ENCODE measurements at places on chromosomes 11 and 22.

DNA sequence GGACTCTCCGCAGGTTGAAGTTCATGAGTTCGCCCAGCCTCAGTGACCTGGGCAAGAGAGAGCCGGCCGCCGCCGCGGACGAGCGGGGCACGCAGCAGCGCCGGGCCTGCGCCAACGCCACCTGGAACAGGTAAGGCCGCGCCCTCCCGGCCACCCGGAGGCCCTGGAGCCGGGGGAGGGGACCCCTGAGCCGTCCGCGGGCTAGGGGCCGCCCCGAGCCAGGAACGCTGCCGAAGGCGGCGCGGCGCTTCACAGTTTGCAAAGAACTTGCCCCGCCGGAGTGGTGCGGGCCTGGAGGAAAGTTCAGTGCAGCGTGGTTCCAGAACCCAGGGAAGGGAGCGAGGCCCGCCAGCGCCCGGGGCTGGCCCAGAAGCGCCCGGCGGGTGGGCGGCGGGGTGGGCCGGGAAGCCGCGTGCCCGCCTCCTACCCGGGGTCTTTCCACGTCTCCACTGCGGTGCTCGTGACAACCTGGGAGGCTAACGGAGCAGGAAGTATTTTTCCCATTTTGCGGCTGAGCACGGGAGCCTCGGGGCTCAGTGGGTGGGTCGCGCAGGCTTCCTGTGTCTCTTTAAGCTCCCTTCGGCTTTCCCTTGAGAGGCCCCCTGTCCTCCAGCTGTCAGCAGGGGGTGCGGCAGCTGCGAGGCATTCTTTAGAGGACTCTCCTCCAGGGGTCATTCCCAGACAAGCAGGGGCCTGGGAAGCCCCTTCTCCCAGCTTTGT lies 635 bp downstream of the PRR5 start:
- ATAC-seq = peak; percentile 27

GRCh38 chr22:49197986-49198704 lies 629.5 kb downstream of the BRD1 start:
- no peak for ATAC-seq

DNA sequence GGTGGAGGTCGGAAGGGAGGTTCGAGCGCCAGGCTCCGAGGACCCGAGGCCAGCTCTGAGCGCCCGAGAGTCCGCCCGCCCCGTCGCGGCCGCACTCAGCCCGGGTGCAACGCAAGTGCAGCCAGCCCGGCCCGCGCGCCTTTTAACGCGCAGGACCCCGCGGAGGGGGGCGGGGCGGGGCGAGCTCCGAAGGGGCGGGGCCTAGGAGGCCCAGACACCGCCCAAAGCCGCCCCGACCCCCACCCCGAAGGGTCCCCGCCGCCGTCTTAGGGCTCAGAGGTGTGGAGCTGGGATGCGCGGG lies at the start of gene PHOX2A:
PHOX2A (minus strand) TSS at position 117 of the 301 bp plus-strand sequence. CDS start 172 bp downstream, outside the sequence.
- ATAC-seq = no peak

DNA sequence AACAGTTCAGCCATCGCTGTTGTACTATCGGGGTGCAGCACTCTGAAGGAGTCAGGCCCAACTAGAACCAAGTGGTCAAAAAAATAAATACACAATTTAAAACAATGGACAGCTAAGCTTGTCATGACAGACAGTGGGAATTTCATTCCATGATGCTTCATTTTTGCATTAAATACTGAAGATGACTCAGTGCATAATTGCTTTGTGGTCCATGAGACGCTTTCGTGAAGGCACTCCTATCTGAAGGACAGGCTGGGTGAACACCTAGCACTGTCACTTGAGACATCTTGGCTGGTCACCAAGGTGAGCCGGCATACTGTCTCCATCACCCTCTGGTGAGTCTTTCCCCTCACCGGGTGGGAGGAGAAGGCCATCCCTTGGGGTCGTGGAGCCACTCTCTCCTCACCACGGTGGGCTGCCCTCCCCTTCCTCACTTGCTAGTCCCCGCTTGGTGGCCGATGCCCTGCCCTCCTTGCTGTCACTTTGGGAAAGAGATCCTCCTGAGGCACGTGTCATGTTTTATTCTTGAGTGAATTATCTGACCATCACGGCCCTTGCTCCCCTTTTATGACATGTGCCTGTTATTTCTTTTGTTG lies 4.9 kb upstream of the TESMIN start:
- no peak for ATAC-seq

GRCh38 chr22:26546282-26546681 lies 34.0 kb upstream of the TFIP11 start:
- ATAC-seq = no peak

DNA sequence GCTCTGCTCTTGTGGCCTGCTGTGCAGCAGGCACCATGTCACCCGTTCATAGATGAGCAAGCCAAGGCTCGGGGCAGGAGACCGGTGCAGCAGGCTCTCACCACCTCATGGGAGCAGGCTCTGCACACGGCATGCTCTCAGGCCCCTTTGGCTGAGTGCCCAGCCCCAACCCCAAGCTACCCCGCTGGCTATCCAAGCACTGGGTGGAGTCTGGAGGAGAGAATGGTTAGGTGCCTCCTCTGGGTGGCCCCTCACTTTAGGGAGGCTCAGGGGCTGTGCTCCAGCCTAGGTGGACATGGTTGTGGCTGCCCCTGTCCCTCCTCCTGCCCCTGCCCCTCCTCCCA lies 199.9 kb downstream of the IGLL1 start:
- ATAC-seq = peak; percentile 8

GRCh38 chr11:33829430-33830141 lies 55.3 kb upstream of the FBXO3 start:
- peak; percentile 78 for ATAC-seq

DNA sequence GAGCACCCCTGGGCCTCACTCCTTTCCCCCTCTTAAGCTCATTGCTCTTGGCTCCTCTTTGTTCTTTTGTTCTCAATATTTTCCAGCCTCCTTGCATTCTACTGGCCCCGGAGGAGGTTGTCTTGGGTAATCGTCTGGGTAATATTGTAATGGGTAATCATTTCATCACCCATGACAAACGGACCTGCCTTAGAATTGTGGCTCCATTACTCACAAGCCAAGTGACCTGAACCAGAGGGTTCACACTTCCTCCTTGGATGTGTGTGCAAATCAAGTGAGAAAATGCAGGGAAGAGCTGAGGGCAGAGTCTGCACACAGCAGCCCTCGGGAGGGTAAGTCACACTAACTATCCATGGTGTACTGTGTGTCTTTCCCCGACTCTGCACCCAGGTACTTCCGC lies 305.0 kb downstream of the BUD13 start:
- ATAC-seq = peak; percentile 58

DNA sequence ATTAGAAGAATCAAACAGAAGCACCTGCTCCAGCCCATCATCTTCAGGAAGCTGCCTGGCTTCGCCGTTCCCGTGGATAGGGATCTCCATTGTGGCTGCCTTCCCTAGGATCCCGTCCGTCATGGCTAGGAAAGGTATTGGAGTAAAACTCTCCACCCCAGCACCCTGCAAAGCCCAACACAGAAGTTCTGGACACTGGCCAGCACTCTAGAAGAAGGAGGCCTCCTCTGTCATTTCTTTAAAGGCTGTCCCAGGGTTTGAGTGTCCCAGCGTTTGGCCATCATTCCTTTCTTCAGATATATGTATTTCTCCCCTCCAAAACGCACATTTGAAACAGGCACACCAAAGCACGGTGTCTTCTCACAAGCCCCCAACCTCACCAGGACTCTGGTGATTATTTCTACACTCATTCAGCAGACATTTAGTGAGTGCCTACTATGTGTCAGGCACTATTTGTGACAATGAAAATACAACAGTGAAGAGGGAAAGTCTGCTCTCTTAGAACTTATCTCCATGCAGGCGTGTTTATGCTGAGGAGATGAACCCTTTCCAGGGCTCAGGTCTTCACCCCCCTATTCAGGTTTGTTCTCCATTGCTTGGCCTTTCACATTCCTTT lies 724 bp downstream of the ARFIP2 start:
- ATAC-seq = no peak

DNA sequence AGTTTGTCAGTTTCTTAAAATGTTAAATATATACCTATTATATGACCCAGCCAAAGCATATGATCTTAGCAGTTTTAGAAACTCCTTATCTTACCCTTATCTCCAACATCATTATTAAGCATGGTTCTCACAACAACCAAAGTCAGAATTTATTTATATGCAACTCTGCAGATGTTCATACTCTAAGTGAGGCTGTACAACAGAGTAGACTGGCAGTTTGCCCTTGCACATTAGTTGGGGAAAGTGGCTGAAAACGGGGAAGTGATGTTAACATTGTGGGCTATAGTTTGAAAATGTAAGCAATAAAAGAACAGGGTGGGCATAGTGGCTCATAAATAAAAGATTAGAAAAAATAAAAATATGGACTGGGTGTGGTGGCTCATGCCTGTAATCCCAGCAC lies 49.7 kb downstream of the ATG16L2 start:
- ATAC-seq = no peak

GRCh38 chr11:60906132-60906972 lies at the start of gene PRPF19:
Gene PRPF19 (minus strand): TSS chr11:60906585. CDS start chr11:60906382, 203 bp downstream.
- ATAC-seq = peak; percentile 94

DNA sequence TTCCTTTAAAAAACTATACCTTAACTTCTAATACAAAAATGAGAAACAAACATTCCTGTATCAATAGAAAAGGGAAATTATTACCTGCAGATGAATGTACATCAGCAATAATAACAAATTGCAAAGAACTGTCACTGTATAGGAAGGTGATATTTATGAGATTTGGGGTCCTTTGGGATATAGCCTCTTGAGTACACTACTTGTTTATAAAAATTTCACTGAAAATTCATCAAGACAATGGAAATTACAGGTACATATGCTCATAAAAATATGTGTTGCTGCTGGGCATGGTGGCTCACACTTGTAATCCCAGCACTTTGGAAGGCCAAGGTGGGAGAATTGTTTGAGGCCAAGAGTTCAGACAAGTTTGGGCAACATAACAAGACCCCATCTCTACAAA lies 34.0 kb upstream of the OR5P2 start:
- ATAC-seq = no peak

DNA sequence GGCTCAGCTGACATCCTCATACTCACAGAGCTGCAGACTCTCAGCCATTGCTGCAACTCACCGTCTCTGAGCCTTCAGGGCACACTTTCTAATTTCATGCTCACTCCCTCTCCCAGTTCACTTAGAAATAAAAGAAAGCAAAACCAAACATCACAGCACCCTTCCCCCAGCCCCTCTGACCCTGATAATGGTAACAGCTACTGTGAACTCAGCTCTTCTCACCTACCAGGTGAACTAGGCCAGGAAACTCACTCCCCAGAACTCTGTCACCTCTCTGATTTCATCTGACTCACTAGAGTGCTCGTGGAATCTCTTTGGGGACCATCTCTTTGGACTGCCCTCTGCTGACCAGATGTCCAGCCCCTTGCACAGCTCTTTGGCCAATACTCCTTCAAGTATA lies 14.5 kb upstream of the PARVA start:
- no peak for ATAC-seq

- ATAC-seq = no peak
Observed at GRCh38 chr22:47592791-47593190, 830.3 kb downstream of the TBC1D22A start.

DNA sequence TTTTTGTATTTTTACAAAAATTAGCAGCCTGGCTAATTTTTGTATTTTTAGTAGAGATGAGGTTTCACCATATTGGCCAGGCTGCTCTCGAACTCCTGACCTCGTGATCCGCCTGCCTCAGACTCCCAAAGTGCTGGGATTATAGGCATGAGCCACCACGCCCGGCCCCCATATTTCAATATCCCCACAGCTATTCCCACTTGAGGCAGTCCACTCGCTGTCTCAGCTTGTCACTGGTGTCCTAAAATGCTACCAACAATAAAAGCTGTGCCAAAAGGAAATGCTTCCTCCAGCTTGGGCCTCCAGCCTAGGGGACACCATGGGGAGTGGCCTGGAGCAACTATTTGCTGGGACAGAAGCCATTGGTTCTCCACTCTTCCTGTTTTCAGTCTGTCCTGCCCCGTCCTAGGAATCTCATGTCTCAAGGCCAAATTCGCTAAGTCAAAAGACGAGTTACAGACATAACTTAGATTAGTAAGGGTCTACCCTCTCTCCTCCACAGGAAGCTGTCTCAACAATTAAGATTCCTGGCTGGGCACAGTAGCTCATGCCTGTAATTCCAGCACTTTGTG lies 7.3 kb upstream of the SPINDOC start:
- ATAC-seq = no peak

GRCh38 chr22:50204571-50204970 lies 3.8 kb downstream of the SELENOO start:
- ATAC-seq = no peak

DNA sequence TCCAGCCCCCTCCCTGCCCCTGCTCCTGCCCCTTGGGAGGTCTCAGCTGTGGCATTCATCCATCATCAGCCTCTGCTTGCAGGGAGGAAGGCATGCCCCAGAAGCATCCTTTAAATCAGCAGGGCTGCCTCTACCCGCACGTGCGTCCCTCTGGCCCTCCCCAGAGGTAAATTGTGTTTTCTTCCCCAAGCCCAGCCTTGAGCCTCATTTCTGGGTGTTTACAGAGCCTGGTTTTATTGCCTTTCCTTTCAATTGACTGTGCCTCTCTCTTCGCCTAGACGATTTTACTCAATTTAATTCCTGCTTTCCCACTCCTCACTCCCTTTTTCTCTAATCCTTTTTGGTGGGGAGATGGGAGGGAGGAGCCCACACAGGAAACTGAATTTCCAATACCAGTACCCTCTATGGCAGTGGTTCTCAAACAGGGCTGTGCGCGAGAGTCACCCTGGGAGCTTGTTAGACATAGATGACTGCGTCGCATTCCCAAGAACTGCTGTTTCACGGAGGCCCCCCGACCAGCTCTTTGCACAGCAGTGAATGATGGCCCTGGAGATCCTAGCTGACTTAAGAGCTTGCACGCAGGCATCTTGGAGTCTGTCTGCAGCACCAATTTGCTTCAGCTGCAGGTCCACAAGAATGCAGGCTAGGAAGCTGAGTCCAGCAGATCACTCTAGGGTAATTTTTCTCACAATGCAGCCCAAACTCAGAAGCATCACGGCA lies 15.1 kb upstream of the OAF start:
- ATAC-seq = no peak

DNA sequence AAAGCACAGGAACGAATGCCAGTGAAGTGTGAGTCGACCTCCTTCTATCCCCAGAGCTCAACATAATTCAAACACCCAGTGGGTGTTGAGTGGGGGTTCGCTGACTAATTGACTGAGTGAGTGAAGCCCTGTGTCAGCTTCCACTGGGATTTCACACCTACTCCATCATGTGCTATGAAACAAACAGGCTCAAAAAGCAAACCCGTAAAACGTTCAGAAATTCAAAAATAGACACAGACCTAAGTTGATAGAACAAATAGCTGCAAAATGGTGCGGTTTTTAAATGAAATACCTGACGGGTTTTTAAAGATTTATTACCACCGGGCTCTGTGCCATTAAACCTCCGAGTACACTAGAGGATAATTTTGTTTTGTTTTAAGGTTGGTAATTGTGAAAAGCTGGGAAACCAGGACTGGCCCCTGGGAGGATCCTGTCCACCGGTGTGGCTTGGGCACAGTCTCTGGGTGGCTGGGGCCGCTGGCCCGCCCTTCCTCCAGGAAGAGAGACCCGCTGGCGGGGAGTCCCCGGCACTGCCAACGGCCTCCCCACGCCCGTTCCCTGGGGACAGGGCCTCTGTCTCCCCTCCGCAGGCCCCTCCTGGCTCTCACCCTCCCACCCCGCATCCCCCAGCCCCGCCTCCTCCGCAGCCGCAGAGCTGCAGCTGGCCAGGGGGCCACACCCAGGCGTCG lies 13.6 kb downstream of the KCNJ5 start:
- ATAC-seq = peak; percentile 25

- ATAC-seq = no peak
Observed at GRCh38 chr22:27578937-27579617, 222.5 kb downstream of the MN1 start.

Measured in esophagus mucosa (tissue), 1 donor.